Tongue (tissue), 3 donors: ENCODE measurements at places on chromosomes 16 and 17. TPM values are rescaled to one million over a fixed set of nuclear protein-coding genes. Genes with fewer than 3 reads are reported as not detected.

The DRG2 gene
- total RNA-seq: 23.9 TPM

The TAT gene
- total RNA-seq: not detected

The SLC12A3 gene
- total RNA-seq: not detected

The ARSG gene
- 21.3 TPM for total RNA-seq

The P2RX1 gene
- total RNA-seq: 2.3 TPM

DNA sequence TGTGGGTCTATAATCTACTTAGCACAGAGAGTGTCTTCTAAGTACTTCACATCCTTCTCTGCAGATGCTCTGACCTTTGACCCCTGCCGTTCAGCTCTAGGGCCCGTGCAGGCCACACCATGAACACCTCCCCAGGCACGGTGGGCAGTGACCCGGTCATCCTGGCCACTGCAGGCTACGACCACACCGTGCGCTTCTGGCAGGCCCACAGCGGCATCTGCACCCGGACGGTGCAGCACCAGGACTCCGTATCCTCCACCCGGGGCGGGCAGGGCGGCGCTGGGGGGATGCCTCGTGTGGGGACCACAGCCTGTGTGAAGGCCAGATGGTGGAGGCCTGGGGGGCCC lies 686 bp downstream of the MLST8 start:
- no peak for DNase-seq

- DNase-seq: no peak
These were observed 7.3 kb upstream of the PRDM7 start for GRCh38 chr16:90084215-90084950.
